ENCODE measurements at places on chromosomes 5 and 9. TPM values are rescaled to one million over a fixed set of nuclear protein-coding genes. Genes with fewer than 3 reads are reported as not detected.

DNA sequence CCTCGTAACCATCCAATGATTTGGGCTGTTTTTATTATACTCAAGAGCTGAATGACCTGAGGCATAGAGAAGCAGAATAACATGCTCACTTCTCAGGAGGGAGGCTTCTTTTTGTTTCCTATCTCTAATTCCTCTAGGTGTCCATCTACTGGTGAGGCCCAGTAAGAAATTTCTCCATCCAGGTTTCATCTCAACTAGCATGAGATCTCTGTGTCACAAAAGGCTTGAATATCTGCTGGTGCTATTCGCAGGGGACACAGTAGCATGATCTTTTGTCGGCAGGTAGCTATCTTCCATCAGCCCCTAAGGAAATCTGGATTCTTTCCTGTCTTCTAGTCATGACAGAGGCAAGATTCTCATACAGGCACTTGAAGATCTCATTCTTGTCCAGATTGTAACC, 8.9 kb downstream of the IFNE start:
- DNase-seq, result no peak

GRCh38 chr5:8685704-8686103, 816.8 kb downstream of the MTRR start:
- no peak for DNase-seq

DNA sequence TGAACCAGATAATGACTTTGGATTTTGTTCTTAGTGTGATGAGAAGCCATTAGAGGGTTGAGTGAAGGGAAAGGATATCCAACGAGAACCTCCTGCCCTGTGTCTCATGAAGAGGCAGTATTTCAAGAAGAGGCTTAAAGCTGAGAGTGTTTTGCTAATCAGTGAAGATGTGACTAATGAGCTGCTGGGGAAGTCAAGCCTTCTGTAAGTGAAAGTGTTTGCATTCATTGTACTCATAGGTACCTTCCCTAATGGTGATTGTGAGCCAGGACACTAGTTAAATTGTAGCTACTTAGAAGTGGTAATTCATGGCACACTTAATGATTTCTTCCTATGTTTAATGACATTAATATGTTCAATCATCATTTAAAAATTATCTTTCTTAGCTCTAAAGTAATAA, 23.7 kb downstream of the PIP5K1B start:
- DNase-seq, result no peak

- DNase-seq, result no peak
Measured at GRCh38 chr5:115624994-115625393, 842 bp downstream of the TMED7 start.

DNA sequence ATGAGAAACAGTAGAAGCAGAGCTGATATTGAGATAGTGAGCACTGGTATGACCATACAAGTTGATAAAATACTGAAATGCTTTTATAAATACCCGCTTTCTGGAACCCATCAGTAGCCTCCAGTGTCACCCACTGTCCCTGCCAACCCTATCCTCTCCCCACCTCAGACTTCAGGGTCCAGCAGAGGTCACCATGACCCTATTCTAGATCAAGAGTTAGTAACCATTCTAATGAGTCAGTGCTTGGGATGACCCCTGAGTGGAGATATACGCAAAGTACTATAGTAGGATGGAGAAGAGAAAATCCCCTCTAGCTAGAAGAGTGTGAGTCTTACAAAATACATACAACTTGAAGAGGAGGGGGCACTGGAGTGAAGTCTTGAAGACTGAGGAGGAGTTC, 297.9 kb upstream of the BRINP1 start:
- DNase-seq, result no peak

- DNase-seq, result no peak
Measured at GRCh38 chr5:120160124-120160895, 303.8 kb upstream of the PRR16 start.

- DNase-seq, result peak; percentile 82
Measured at GRCh38 chr5:95631991-95632675, 12.2 kb downstream of the GPR150 start.

- no peak for DNase-seq
Measured at GRCh38 chr5:65815161-65815560, 93.2 kb downstream of the NLN start.

Gene SPATA31D4
- not detected for total RNA-seq

DNA sequence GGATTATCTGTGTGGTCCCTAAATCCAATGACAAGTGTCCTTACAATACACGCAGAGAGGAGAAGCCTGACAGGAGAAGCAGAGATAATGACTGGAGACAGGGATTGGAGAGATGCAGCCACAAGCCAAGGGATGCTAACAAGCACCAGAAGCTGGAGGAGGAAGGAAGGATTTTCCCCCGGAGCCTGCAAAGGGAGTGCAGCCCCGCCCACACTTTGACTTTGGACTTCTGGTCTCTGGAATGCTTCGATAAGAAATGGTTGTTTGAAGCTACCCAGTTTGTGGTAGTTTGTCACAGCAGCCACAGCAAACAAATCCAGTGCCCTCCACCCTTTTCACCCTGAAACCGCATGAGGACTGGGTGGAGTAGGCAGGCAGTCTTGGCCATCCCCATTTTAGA, 77.2 kb upstream of the BOD1 start:
- no peak for DNase-seq

- no peak for DNase-seq
Measured at GRCh38 chr9:82021198-82021597, 32.6 kb downstream of the SPATA31D1 start.

Gene AK1
- total RNA-seq, result 80.9 TPM

DNA sequence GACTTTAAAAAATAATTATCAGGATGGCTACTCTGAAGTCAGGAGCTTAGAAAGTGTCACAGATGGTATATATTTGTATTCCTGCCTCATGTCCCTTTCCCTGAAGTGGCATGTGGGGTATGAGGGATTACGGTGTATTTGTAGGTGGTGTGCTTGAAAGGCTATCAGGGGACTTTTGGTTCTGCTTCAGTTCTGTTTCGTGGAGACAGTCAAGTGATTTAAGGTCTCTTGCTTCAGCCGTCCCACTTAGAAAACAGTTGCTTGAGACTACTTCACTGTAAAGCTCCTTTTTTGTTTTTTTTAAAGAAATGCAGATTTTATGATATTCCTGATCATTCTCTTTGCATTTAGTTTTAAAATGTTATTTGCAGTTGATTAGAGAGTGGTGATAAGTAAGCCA, 18.3 kb downstream of the PARP8 start:
- DNase-seq, result no peak

Gene SLC36A2
- not detected for total RNA-seq

DNA sequence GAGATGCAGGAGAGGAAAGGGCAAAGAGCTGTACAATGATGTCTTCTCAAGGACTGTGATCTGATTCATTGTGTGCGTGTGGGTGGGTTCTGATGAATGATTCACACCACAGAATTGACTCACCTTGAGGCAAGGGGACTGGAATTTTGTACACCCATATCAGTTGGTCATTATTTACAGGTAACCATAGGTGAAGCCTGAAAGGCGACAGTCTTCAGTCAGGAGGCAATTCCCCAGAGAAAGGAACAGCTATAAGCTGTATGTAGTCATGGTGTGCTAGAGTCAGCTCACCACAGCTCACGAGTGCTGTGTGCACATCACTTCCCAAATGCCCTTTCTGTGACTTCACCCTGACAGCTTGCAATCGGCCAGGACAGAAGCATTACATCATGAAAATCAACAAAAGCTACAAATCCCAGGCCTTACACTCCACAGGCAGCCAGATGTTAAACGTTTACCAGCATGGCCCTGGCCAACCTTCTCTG, 87.6 kb upstream of the RPS23 start:
- no peak for DNase-seq

Gene PITX1
- total RNA-seq, result 0.18 TPM

GRCh38 chr9:125110464-125110863, 32.9 kb downstream of the SCAI start:
- no peak for DNase-seq

DNA sequence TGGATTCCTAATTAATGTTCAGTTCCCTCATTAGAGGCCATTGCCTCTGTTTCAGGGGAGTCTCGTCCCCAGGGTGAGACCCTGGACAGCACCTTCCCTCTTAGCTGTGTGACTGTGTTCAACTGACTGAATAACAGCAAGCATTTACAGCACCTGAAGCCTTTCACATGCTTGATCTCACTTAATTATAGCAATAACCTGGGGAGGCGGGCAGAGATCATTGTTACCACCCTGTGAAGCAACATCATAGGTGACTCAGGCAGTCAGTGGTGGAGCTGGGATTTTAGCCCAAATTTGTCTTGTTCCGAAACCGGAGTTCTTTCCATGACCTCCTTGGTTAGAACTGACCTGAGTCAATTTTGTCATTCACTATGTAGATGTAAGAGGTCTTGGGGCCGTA, 105.2 kb upstream of the RAD23B start:
- DNase-seq, result no peak

DNA sequence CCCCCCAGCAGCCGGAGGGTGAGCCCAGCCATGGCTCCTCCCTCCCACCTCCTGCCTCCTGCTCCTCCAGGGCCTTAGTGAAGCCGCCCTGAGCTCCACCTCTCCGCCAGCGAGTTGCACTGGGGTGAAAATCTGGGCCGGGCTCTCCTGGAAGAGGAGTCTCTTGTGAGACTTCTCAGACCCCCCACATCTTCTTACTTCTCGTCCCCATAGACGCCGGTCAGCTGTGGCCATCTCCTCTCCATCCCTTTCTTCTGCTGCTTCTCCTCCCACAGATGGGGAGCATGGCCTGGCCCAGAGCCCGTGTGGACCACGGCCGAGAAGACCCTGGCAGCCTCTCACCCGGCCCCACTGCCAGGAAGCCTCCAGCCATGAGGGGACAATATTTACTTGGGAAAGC, 17.3 kb downstream of the OLFM1 start:
- DNase-seq, result no peak

GRCh38 chr5:91850031-91850430, 466.9 kb upstream of the ARRDC3 start:
- no peak for DNase-seq

Gene ENTREP1
- not detected for total RNA-seq

Gene TMEFF1
- not detected for total RNA-seq

DNA sequence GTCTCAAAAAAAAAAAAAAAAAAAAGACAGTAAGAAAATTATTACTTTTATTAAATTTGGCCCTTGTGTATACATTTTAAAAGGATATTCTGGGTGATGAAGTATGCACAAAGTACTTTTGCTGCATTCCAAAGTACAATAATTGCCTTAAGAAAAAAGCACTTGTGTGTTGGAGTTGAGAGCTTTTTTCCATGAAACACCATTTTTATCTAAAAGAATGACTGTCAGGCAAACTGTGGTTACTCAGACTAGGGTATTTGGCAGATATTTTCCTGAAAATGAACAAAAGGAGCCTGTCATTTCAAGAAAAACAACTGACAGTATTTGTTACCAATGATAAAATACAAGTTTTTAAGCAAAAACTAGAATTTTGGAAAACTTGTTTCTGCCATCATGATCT, 84.3 kb upstream of the PTPN3 start:
- DNase-seq, result no peak

GRCh38 chr5:125315306-125315705, 568.9 kb upstream of the ZNF608 start:
- DNase-seq, result no peak

DNA sequence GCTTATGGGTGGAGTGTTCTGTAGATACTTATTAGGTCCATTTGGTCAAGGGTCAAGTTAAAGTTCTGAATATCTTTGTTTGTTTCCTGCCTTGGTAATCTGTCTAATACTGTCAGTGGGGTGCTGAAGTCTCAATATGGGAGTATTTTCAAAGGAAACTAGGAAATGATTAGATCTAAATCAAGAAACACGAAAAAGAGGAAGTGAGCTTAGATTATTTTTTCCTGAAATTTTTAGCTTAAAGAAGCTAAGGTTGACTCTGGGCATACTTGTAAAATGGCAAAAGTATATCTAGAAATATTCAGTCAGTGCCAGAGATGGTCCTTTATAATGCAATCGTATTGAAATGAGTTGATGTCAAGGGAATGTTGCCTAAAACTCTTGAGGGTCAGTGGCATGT, 313.5 kb downstream of the ICE1 start:
- DNase-seq, result no peak

Gene HRH2
- total RNA-seq, result 13.4 TPM

DNA sequence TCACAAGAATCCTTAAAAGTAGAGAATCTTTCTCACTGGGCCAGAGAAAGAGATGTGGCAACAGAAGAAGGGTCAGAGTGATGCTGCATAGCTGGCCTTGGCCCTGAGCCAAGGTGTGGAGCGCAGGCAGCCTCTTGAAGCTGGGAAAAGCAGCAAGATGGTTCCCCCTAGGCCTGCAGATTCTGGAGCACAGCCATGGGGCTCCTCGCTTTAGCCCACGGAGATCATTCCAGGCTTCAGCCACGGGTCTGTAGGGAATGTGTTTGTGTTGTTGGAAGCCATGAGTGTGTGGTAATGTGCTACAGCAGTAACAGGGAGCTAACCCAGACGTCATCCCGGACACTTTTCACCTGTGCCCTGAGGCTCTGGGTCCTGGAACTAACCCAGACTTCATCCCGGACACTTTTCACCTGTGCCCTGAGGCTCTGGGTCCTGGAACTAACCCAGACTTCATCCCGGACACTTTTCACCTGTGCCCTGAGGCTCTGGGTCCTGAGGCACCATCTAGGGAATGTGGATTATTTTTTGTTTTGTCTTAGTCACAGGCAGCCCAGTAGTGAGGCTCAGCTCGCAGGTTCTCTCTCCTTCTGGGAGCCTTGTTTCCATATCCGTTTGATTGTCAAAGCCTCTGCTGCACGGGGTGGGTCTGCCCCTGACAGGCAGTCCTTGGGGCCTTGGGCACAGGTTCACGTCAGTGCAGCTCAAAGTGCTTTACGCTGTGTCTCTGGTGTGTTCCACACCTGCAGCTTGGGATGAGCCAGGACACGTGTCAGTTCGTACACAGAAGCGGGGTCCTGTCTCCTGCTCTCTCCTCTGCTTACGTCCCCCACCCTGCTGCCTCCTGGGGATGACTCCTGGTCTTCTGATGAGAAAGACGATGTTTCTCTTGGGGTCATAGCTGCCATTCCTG, 56.3 kb upstream of the EXOC3 start:
- peak; percentile 11 for DNase-seq

DNA sequence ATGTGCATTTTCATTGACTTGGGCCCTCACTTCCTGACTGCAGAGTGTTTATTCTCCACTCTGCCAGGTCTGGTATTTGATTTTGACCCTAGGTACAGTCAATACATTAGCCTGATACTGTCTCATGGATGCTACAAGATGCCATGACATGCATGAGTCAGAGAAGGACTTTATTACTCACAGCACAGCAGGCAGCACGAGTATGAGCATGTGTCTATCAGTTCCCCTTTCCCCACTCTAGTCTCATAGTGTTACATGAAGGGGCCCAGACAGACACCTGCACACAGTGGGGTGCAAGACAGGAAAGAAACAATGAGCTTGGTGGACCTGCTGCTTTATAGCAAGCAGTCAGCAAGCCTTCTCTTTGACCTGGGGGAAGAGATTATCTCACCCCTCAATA, 19.6 kb downstream of the ITGA2 start:
- peak; percentile 58 for DNase-seq

- no peak for DNase-seq
Measured at GRCh38 chr5:108459769-108460168, 77.9 kb upstream of the FBXL17 start.

Gene UBE2QL1
- total RNA-seq, result 0.10 TPM

DNA sequence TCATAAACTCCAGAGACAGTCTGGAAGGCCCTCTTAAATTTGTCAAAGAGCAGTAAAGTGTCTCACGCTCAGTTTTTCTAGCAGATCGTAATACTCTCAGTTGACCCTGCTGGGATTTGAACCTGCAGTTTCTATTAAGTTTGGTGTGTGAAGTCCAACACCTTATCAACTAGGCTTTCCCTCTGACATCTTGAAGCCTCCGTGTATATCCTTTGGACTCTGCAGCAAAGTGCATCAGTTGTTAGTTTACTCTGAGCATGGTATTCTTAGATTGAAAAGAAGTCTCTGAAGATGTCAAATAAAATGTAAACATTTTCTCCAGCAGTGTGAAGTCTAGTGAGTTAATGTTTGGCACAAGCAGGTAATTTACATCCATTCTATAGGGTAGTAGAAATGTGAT, 2.4 kb downstream of the FUBP3 start:
- DNase-seq, result no peak

Measured in activated CD4-positive, alpha-beta memory T cell treated with anti-CD3 and anti-CD28 coated beads, Interleukin-2, amount 10 ng/mL, durations not matched to agents 7 days and 5 days (primary cell).